ENCODE measurements at places on chromosomes 11 and 22. TPM values are rescaled to one million over a fixed set of nuclear protein-coding genes. Genes with fewer than 3 reads are reported as not detected.

DNA sequence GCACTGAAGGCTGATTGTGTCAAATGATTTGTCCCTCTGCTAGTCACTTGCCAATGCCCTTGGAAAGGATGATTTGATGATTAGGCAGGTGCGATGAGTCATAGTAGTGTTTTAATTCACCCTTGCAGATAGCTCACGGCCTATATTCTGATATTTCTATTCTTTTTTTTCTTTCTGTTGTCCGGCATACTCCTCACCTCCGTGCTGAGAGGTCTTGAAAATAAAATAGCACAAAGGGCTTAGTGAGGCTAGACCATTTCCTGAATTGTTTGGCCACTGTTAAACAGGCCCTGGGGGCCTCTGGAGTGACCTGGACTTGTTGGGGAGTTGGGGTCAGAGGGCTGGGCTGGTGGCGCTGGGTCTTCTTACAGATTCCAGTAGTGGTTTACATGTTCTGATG is 99.8 kb downstream of the ZBTB16 start:
- no peaks in the 10 kb centered on the region for H3K27me3 ChIP-seq
- H3K36me3 ChIP-seq = peaks cover 2% of the 10 kb centered on the region
- H3K4me3 ChIP-seq = no peak overlapping the region
- peaks cover 49% of the 10 kb centered on the region for H3K4me1 ChIP-seq

- no peak for DNase-seq
- H3K27ac ChIP-seq = no peak overlapping the region
- no peaks in the 10 kb centered on the region for H3K27me3 ChIP-seq
- H3K36me3 ChIP-seq = no peaks in the 10 kb centered on the region
- H3K4me1 ChIP-seq = no peaks in the 10 kb centered on the region
Observed at GRCh38 chr22:49303061-49303735, 524.5 kb downstream of the BRD1 start.

DNA sequence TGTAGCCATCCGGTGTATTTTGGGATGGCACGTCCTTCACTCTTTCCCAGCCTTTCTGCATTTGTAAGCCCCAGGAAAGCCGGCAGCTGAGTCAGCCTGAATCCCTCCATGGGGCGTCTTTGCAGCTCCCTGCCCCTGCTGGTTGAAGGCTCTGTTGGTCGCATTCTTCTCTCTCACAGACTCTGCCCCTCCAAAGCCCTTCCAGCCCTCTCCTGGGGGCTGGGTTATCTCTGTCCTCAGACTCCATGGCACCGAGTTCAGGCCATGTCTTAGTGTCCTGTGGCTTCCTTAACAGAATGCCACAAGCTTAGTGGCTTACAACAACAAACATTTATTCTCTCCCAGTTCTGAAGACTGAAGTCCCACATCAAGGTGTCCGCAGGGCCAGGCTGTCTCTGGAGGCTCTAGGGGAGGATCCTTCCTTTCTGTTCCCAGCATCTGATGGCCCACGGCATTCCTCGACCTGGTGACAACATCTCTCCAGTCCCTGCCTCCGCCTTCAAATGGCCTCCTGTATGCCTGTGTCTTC is 62.2 kb downstream of the BCR start:
- DNase-seq = no peak
- no peaks in the 10 kb centered on the region for H3K27me3 ChIP-seq
- peaks cover 28% of the 10 kb centered on the region for H3K4me1 ChIP-seq
- peak overlapping the region; percentile 30 for H3K27ac ChIP-seq
- no peaks in the 10 kb centered on the region for H3K36me3 ChIP-seq
- no peak overlapping the region for H3K4me3 ChIP-seq

- no peaks in the 10 kb centered on the region for H3K4me1 ChIP-seq
- no peaks in the 10 kb centered on the region for H3K36me3 ChIP-seq
Observed at GRCh38 chr11:92881940-92882450, 87.5 kb upstream of the MTNR1B start.

The DENND6B gene
- 2.9 TPM for total RNA-seq

The DERL3 gene
- 3.4 TPM for total RNA-seq

GRCh38 chr11:93370260-93370659 is 39.7 kb downstream of the DEUP1 start:
- no peak overlapping the region for H3K4me3 ChIP-seq
- H3K4me1 ChIP-seq = no peaks in the 10 kb centered on the region
- H3K27ac ChIP-seq = no peak overlapping the region
- no peaks in the 10 kb centered on the region for H3K27me3 ChIP-seq
- no peak for DNase-seq

The LIPT2 gene
- 1.7 TPM for total RNA-seq

DNA sequence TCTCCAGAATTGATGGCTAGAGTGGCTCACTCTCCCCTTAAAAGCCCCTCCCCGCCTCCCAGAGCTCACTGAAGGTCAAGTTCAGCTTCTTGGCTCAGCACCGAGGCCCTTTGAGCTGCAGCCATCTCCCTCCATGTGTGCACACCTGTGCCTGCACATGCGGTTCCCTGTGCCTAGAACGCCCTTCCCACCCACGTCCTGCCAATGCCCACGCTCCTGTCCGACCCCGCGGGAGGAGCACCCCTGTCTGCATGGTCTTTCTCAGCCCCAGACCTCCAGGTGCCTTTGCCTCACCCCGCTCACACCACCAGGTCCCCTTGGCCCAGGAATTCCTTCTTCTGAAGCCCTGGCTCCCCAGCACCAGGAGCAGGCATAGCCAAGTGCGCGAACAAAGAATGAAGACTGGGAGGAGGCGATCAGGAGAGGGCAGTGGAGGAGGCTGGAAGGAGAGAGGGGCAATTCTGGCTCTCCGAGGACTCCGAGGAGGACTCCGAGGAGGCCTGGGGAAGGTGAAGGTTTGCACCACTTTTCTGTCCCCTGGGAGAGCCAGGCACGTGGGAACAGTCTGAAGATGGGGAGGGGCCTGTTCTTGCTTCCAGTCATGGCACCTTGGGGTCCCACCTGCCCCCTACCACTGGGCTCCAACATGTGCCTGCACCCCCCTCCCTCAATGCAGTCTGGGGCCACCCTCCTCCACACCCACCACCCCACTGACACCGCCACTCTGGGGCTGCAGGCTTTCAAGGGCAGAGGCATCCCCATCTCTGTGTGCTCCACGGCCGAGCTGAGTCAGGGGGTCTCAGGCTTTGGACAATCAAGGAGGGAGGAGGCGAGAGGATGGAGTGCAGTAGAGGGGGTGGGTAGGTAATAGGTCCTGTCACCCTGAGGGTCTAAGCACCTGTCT is 17.7 kb downstream of the IGF2 start:
- H3K27me3 ChIP-seq = peaks cover 7% of the 10 kb centered on the region

- H3K36me3 ChIP-seq = no peaks in the 10 kb centered on the region
- no peak for DNase-seq
- H3K27ac ChIP-seq = peak overlapping the region; percentile 98
- H3K27me3 ChIP-seq = no peaks in the 10 kb centered on the region
- peaks cover 32% of the 10 kb centered on the region for H3K4me1 ChIP-seq
Observed at GRCh38 chr11:83158357-83158786, 1.4 kb downstream of the PCF11 start.

DNA sequence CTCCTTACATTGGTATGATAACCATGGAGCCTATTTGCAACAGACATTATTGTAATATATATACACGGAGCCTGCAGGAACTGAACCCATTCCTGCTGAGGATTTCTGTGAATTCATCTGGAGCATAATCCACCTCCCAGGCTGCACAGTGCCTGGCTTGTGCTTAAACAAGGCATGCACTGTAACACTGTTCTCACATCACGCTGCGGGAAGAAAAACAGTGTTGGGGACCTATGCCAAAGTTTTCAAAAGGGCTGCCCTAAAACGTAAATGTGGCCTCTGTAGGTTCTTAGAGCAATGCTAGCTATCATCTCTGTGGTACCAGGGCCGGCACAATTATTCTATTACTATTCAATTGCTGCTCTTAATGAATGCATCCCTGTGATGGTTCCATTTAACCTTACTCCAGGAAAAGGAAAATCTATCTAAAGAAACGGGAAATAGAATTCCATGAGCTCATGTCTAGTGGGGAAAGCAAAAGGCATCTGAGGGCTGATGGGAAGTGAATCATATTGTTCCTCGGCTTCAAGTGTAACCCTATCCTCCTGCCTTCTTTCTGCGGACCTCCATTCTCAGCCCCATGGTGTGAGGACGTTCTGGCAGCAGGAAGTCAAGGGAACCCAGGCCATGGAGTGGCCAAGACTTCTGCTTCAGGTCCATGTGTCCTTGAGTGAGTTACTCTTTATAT is 525.5 kb downstream of the SOX6 start:
- no peak overlapping the region for H3K4me3 ChIP-seq
- H3K36me3 ChIP-seq = no peaks in the 10 kb centered on the region
- no peaks in the 10 kb centered on the region for H3K27me3 ChIP-seq
- H3K27ac ChIP-seq = no peak overlapping the region
- peaks cover 18% of the 10 kb centered on the region for H3K4me1 ChIP-seq
- DNase-seq = peak; percentile 43

GRCh38 chr22:47158457-47158856 is 396.0 kb downstream of the TBC1D22A start:
- DNase-seq = no peak
- no peak overlapping the region for H3K4me3 ChIP-seq
- H3K27me3 ChIP-seq = no peaks in the 10 kb centered on the region
- no peak overlapping the region for H3K27ac ChIP-seq
- no peaks in the 10 kb centered on the region for H3K4me1 ChIP-seq
- no peaks in the 10 kb centered on the region for H3K36me3 ChIP-seq

DNA sequence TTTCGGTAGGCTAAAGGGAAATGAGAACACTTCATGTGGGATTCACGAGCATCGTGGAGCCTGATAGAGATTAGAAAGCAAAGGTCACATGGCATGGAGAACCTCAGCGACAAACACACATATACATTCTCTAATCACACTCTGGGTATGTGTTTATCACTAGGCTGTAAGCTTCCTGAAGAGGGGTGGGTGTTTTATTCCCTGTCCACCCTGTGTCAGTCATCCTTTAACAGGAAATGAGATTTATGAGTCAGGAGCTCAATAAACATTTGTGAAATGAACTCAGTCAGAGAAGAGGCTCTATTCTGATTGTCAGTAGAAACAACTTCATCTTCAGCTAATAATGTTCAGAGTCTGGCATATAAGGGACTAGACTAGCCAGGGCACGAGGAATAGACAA is 71.7 kb upstream of the EIF3M start:
- H3K4me1 ChIP-seq = peaks cover 6% of the 10 kb centered on the region
- H3K36me3 ChIP-seq = no peaks in the 10 kb centered on the region
- no peaks in the 10 kb centered on the region for H3K27me3 ChIP-seq
- no peak overlapping the region for H3K4me3 ChIP-seq
- H3K27ac ChIP-seq = no peak overlapping the region

- H3K27ac ChIP-seq = no peak overlapping the region
- no peaks in the 10 kb centered on the region for H3K36me3 ChIP-seq
- no peak for DNase-seq
- H3K4me3 ChIP-seq = no peak overlapping the region
- H3K27me3 ChIP-seq = no peaks in the 10 kb centered on the region
- H3K4me1 ChIP-seq = no peaks in the 10 kb centered on the region
Observed at GRCh38 chr11:11520231-11521015, 101.4 kb downstream of the GALNT18 start.

- DNase-seq = no peak
- no peak overlapping the region for H3K27ac ChIP-seq
- no peaks in the 10 kb centered on the region for H3K27me3 ChIP-seq
- H3K36me3 ChIP-seq = peaks cover 2% of the 10 kb centered on the region
- peaks cover under 1% of the 10 kb centered on the region for H3K4me1 ChIP-seq
Observed at GRCh38 chr11:116951762-116952161, 114.3 kb upstream of the APOA1 start.

DNA sequence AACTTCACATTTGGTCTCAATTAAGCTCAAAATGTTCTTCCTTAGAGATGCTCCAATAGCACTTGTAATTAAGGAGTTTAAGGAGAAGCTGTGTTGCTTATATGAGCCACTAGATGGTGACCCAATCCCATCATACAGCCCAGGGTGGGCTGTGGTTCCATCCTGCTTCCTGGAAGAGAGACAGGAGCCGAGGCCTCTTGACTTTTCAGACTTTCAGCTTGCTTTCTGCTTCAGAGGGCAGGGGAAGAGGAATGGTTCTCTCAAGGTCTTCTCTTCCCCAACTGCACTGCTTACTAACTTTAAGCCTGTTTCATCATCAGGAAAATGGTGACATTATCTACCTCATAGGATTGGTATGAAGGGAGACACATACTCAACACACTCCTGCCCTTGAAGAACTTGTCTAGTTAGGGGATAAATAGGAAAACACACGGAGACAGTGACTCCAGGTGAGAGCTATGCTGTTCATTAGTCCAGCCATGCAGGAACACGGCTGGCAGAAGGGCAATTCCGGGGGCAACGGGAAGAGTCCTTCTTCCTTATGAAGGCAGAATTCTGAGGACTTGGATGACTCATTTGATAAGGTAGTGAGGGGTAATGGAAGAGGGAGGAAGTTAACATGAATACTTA is 20.1 kb downstream of the TMEM218 start:
- H3K27me3 ChIP-seq = no peaks in the 10 kb centered on the region
- H3K4me1 ChIP-seq = peaks cover 11% of the 10 kb centered on the region
- H3K27ac ChIP-seq = peak overlapping the region; percentile 4
- DNase-seq = peak; percentile 81
- no peaks in the 10 kb centered on the region for H3K36me3 ChIP-seq

DNA sequence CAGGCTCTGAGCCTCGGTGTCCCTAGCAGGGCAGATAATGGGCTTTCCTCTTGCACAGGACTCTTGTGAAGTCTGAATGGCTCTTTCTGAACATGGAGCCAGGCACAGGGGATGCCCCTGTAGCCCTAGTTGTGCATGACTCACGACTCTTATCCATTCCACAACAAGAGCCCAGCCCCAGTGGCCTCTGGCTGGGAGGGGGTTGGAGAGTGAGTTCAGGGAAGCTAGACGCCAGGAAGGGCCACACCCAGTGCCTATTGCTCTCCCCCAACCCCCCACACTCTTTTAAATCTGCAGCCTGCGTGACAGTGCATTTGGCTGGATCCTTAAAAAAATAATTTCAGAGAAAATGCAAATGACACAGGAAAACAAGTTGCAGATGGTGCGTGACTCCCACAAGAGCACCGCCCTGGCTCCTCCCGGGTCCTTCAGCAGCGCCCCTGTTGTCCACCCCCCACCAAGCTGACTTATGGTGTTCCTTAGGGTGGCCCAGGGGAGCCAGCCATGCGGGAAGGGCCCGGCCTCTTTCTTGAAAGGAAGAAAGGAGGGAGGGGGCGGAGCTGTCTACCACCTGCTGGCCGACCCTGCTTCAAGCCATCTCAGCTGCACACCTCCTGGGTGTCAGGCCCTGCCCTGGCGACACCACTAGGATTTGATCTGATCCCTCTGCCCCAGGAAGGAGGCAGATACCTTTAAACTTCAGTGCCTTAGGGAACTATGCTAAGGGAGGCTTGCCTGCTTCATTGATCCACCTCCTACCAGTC is 74.7 kb downstream of the MN1 start:
- H3K36me3 ChIP-seq = no peaks in the 10 kb centered on the region
- no peaks in the 10 kb centered on the region for H3K27me3 ChIP-seq
- no peak overlapping the region for H3K4me3 ChIP-seq
- DNase-seq = peak; percentile 79

DNA sequence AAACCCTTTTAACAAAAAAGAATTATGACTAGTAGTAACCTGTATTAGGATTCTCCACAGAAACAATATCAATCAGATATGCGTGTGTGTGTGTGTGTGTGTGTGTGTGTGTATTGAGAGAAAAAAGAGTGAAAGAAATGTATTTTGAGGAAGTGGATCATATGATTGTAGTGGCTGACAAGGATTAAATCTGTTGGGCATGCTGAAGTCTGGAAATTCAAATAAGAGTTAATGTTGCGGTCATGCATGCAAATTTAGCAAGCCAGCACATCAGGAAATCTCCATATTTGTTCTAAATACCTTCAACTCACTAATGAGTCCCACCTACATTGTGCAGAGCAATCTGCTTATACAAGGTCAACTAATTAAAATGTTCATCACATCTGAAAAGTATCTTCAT is 46.8 kb upstream of the IGLL5 start:
- H3K4me1 ChIP-seq = no peaks in the 10 kb centered on the region
- H3K27ac ChIP-seq = no peak overlapping the region
- DNase-seq = no peak
- no peak overlapping the region for H3K4me3 ChIP-seq
- no peaks in the 10 kb centered on the region for H3K36me3 ChIP-seq
